ENCODE measurements at places on chromosomes 1 and 21.

DNA sequence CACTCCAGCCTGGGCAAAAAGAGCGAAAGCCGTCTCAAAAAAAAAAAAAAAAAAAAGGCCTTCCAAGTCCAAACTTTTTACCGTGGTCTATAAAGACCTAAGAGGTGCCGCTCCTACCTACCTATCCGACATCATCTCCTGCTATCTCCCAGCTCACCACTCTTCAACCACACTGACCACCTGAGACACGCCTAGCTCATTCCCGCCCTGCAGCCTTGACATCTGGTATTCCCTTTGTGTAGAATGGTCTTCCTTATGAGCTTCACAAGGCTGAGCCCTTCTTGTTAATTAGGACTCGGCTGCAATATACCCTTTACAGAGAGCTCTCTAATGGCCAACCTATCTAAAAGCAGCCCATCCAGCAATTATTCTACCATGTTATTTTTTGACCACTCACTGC lies 680 bp downstream of the MAGOH start:
- DNase-seq = no peak

DNA sequence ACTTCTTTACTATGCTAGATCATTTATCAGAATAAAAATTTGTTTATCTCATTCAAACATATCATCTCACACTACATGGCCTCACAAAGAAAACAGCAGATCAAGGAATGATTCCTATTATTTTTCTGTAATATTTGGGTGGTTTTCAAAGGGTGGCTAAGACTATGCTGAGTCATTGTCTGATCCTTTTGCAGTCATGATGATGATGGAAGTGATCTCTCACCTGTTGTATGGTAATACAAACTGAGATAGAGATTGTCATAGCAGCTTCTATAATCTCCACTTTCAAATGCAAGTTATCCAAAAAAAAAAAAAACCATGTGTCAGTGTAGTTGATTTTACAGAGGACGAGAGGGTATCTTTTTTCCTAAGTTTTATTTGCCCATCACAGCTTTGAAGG lies 37.2 kb upstream of the GBP5 start:
- no peak for DNase-seq

DNA sequence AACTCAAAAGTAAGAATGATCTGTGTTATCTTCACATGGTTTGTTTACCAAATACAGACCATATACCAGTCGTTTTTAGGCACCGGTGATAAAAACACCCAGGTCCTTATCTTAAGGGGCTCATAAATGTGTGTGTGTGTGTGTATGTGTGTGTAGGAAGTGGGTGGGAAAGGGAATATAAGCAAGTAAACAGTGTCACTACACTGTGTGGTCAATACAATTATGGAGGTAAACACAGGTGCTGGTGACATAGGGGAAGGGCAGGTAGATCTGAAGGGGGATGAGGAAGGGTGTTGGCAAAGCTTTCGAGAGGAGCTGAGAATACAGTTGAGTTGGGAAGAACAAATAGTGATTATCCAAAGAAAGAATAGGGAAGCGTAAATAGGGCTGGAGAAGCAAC lies 19.1 kb upstream of the MRPS6 start:
- no peak for DNase-seq

DNA sequence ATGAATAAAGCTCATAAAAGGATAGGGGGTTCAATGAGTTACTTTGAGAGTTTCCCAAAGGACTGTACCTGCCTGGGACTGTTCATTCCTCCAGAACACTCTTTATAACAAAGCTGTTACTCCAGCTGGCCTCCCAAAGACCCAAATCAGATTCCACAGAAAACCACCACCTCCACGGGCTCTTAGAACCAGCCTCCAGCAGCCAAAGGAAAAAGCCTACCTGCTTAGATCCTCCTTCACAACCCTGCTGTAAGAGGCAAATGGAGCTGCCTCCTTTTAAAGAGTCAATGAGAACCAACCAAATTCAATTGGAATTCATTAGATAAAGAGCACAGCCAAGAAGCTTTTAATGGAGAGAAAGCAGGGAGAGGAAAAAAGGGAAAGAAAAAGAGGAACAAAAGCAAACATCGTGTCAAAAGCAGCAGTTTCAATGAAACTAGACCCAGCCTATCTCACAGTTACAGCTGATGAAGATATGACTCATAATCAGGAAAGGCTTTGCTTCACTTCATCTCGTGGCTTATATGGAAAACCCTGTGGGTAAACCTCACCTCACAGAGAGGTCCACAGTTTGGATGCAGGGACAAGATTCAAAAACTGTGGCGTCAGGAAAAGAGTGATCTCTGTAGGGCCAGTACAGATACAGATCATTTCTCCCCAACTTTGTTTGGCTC lies 27.8 kb upstream of the FMO4 start:
- DNase-seq = no peak

DNA sequence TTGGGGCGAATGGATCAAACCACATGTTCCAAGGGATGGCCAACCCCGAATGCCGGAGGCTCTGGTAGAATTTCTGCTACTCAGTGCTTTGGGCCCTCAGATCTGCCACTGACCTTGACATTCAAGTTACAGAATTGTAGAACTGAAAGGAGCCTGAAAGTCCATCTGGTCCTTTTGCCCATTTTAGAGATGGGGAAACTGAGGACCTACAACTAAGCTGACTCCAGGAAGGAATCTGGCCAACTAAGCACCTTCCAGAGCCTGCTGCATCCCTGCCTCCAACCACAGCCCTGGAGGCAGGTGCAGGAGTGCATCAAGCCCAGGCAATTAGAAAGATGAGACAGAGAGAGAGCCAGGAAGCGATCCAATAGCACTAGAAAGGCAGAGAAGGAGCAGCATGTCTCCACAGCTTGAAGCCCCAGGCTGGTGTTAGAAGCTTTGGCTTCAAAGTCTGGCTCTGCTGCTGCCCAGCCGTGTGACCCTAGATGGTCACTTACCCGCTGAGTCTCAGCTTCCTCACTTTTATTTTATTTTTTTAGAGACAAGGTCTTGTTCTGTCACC lies 1.3 kb upstream of the CTRC start:
- DNase-seq = no peak

DNA sequence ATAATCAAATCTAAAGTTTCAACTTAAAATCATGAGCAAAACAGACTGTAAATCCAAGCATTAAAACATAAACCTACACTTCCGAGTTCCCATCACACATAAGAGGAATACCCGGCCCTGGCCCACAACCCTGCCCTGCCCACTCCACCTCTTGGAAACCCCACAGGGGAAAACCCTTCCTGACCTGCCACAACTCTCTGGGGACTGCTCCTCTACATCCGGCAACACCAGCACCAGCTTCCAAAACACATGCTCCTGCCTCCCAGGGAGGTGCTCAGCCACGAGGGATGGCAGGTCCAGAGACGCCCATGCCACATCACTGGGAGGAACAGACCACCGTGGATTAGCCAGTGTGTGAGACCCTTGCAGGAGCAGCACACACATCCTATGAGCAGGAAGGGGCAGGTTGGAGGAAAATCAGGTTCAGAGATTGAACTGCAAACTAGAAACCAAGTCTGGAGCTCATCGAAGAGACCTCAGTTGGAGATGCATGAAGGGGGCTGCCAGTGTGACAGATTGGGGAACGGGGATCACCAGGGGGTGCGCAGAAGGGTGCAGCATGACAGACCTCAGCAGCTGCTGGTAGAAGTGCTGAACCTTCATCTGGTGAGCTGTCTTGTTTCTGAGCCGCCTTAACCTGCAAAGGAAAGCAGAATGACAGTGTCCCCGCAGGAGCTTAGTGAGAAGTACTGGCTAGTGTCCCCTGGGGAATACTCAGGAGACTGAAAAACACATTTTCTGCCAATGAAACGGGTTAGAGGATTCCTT lies 25.8 kb upstream of the LSS start:
- DNase-seq = no peak

- no peak for DNase-seq
These were observed 60.6 kb downstream of the RIPK4 start for GRCh38 chr21:41706263-41706639.

DNA sequence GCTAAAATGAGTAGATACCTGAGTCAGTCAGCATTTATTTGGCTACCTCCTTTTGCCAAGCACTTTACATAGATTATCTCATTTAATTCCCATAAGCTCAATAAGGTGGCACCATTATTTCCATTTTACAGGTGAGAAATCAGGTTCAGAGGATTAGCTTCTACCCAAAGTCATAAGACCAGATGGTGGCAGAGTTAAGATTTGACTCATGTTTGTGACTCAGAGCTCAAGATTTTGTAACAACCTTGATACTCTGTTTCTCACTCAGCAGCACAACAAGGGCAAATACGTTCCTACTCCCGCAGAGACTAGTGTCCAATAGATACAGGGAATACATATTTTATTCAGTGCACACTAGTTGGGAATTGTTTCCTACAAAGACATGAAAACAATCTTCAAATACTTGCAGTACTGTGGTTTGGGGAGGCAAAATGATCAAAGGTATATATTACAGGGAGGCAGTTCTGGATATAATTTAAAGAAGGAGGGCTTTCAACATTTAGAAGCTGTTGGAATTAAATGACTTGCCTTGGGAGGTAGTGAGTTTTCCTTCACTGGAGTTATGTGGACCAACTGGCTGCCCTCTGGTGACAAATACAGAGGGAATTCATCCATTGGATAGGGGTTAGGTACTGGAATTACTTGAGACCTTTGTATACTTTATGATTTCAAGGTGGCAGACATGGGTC lies 3.6 kb downstream of the LEPR start:
- DNase-seq = no peak

GRCh38 chr1:110477041-110477440 lies 26.1 kb downstream of the PROK1 start:
- no peak for DNase-seq

GRCh38 chr1:200699871-200700270 lies 30.2 kb upstream of the DDX59 start:
- no peak for DNase-seq

DNA sequence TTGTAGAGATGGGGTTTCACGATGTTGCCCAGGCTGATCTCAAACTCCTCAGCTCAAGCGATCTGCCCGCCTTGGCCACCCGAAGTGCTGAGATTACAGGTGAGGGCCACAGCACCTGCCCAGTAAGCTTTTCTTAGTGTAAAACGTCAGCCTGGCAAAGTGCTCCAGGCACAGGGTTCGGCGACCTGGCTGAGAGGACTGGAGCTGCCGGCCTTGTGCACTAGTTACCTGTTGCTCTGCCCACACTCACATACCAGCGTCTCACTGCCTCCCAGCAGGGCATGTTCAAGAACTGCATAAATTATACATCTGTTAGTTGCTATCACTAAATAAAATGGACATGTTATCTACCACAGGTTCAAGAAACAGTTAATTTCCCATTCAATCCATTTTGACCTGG lies 55.2 kb downstream of the DEGS1 start:
- DNase-seq = no peak
